ENCODE measurements at places on chromosomes 6 and 20.

DNA sequence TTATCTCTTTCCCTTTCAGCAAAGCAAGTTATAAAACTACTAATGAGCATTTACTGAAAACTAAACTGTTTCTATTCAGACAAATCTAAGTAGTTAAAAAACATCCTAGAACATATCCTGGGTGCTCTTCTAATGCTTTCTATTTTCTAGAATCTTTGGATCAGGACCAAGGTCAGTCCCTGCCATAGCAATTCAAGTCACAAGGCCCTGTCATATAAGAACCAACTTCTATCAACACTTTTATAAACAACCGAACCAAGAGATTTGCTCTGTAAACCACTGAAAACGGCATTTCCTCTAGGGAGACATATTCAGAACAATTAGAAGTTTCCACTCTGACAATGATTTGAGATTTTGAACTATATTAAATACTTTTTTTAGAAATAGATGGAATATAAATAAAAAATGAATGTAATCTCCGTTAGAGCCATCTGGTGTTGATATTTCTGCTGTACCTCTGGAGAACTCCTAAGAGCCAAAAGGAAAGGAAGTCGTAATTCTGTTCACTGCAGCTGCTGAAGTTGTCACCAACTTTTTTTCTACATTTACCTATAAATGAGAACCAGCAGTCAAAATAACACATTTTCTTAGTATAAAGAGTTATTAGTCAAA, 51.4 kb upstream of the LGSN start:
- no peak for DNase-seq

DNA sequence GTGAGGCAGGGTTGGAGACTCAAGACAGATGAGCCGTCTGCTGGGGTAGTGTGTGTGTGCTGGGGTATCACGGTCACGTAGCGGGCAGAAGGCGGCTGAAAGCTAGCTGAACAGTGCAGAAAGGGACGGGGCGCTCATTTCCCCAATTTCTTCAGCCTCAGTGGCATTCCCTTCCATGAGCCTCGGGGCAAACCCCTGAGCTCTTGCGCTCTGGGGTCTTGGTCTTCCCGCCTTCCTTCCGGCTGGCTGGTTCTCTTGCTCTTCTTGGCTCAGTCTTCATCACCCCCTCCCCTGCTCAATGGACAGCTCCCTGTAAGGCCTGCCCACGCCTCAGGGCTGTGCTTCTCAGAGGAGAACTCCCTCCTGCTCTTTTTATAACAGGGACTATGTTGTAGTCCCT, 15.5 kb upstream of the TMEM181 start:
- DNase-seq: no peak

GRCh38 chr20:56776345-56776744, 147.2 kb downstream of the TFAP2C start:
- DNase-seq: no peak

- no peak for DNase-seq
Measured at GRCh38 chr6:151550618-151551017, 56.8 kb downstream of the CCDC170 start.

DNA sequence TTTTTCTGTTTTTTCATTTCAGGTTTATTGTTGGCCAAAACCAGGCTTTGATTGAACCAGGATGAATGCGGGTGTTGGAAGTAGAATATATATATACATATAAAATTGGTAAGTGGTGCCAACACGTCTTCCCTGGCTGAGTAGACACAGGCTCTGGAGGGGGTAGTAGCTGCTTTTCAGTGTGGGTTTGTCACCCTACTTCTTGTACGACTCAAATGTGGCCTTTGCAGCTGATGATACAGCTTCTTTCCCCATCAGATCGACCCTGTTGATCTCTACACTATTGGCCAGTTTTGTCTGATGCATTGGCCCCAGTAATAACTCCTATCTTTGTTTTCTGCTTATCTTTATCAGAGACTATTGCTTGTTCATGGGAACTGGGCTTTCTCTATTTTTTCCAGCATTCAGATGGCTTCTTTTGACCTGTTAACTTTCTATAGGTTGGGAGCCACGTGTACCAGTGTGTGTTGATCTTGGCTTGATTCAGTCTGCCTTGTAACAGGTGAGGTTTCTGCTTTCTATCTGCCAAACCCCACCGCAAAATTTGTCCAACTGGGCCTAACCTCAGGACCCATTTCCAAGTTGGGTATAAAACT, 2.7 kb upstream of the ZNFX1 start:
- DNase-seq: no peak

DNA sequence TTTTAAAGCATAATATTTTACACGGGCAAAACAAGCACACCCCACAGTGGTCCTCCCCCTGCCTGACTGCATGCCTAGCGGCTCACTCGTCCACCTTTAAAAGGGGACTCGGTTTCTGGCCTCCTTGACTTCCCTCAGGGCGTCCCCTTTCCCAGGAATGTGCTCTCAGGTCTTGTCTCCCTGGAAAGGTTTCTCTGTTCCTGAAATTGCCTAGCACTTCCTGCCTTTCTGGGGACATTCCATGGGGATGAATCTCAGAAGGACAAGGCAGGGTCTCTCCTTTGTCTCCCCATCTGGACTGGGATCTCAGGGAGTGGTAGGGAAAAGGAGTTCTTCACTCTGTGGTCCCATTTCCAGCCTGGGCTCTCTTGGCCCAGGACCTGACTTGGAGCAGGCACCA, 4.9 kb downstream of the TCF15 start:
- no peak for DNase-seq

- no peak for DNase-seq
Measured at GRCh38 chr6:90199900-90200299, 96.7 kb downstream of the BACH2 start.

DNA sequence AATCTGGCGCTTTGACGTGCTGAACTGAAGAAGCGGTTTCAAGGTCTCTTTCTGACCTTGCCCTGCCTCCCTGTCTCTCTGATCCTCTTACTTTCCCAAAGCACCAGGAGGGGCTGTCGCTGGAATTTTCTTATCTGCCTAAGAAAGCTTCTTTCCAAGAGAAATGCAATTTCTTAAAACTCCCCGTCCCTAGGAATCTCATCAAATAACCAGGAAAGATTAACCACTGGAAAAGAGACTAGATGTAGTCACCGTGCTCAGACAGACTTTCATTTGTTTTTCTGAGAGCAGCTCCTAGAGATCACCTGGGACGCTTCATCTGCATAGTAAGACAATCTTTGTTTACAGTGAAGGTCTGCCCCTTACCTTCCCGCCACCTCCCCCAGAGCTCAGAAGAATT, 38.6 kb downstream of the PDYN start:
- no peak for DNase-seq

- DNase-seq: no peak
Measured at GRCh38 chr6:150448221-150448620, 79.4 kb downstream of the IYD start.

GRCh38 chr6:16277101-16277981, 39.0 kb downstream of the GMPR start:
- DNase-seq: peak; percentile 94

- DNase-seq: no peak
Measured at GRCh38 chr6:129906515-129907077, 45.5 kb upstream of the TMEM244 start.
